ENCODE measurements at places on chromosomes 1 and 21.

DNA sequence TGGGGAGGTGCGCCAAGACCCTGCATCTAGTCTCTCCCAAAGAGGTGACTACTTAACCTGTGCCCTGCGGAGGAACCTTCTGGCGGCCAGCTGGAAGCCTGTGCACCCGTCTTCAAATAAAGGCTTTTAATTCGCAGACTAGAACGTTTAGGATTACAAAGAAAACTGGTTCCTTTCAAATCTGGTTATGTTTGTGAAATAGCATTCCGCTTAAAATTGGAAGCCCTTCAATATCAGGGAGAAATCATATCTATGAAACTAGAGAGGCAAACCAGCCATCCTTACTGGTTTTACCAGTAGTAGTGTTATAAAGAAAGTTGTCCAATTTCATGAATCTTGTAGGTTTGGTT, 250.8 kb downstream of the FAM72C start:
- no peak for DNase-seq

GRCh38 chr1:107739201-107739600, 225.8 kb downstream of the VAV3 start:
- no peak for DNase-seq

DNA sequence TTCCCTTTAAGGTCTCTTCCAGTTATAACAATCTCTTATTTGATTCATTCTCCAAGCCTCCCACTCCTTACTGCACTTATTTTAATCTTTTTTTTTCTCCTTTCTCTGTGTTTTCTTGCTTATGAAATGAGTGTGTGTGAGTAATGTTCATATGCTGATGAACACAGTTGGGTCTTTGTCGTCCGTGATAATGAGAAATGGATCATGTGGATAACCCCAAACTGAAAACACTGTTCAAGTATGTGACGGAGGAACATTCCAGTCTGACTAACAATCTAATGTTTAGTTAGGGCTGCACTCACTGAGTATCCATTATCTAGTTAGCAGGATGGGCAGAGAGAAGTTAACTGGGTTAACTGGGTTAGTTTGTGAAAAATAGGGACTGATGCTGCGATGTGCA, 253.1 kb upstream of the DUSP10 start:
- peak; percentile 70 for DNase-seq

DNA sequence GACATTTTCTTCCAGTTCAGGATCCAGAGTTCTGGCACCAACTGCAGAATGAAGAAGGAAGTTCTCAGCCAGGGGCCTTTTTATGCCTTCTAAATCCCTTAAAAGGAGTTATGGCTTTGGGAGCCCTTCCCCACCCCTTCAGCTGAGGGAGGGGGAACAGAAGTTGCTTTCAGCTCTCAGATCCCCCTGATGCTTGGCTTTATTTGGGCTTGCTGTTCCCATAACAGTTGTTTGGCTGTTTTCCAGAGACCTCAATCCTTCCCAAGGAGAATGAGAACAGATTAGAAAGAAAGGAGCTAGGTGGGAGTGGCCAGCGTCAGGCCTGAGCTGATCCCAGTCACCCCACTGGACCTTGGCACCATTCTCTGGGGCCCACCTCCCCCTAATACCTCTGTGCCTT, at the start of gene RPE65:
RPE65 (minus strand) TSS at position 54 of the 400 bp plus-strand sequence; CDS start at position 5, 49 bp downstream.
- DNase-seq, result peak; percentile 65

DNA sequence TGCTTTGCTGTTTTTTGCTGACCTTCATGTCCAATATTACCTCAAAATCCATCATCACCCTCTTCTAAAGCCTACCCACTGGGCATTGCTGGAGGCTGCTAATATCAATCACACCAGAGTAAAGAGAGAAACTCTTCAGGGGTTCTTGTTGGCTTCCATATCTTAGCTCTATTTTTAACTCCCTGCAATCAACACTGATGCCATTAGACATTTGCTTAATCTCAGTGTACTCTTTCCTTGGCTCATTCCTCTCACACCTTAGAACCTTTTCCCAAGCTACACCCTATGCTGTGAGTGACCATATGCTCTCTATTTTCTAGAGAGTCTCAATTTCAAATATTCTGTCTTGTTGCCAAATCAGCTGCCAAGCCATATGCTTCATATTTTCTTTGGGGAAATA, 40.6 kb upstream of the RABGAP1L start:
- DNase-seq, result no peak

DNA sequence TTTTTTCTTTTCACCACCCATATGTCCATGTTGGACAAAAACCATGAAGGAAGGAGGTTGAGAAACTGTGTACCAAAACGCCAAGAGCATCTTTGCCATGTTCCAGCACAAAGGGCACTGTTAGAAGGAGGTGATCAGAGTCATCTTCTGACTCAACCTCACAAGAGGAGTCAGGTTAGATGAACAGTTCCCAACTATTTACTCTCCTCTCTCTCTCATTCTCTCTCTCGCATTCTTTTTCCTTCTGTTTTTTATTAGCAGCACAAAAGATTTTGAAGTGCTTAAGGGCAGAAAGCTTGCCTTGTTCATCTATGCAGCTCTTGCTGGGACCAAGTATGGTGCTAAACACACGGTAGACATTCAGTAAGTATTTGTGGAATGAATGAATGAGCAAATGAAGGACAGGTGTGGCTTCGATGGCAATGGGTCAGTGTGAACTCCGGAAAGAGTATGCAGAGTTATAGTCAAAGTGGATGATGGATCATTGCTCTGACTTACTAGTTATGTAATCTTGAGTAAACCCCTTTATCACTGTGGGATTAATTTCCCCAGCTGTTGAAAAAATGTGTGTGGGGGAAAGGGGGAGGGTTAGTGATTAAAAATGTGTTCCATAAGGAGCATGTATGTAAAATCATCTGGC, 33.9 kb downstream of the DDR2 start:
- no peak for DNase-seq

DNA sequence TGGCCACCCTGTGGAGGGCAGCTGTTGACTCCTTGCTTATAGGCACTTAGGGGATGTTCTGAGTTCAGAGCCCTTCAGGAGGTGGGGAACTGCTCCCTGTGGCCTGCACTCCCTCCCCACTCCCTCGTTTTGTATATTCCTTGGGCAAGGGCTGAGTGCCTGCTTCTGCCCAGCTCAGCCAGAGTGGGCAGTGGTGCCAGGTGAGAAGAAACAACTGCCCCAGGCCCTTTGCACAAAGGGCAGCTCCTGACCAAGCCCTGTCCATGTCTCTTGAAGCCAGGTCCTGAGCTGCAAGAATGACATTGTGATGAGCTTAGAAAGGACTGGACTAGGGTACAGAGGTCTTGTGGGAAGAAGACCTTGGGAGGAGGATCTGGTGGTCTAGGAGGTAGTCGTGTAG, 2.2 kb downstream of the AGTRAP start:
- DNase-seq, result no peak

GRCh38 chr1:201427963-201428362, 6.4 kb upstream of the TNNI1 start:
- DNase-seq, result no peak

GRCh38 chr1:64594446-64594845, 124.5 kb downstream of the CACHD1 start:
- no peak for DNase-seq

DNA sequence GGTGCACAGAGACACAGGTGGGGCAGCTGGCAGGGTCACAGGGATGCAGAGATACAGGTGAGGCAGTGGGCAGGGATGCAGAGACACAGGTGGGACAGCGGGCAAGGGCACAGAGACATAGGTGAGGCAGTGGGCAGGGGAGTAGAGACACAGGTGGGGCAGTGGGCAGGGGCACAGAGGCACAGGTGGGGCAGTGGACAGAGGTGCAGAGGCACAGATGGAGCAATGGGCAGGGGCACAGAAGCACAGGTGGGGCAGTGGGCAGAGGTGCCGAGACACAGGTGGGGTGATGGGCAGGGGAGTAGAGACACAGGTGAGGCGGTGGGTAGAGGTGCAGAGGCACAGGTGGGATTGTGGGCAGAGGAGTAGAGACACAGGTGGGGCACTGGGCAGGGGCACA, 117.3 kb upstream of the KLHDC7A start:
- DNase-seq, result no peak

DNA sequence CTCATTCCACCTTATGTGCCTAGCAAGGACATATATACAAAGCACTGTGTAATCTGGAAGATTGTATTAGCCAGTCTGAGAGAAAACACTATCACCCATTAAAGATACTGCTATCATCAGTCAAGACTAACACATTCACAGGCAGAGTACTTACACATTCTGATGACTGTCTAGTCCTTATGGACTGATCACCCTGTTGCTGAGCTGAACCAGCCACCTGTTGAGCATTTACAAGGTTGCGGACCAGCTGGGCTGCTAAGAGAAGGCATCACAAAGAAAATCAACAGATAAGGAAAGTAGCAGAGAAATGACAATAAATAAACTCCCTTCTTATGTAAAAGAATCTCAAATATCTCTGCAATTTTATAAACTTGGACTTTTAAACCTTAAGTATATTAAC, 30.8 kb downstream of the PRPF38A start:
- DNase-seq, result no peak

Data from fibroblast of pulmonary artery (primary cell).